Mammary epithelial cell (primary cell): ENCODE measurements at places on chromosomes 1 and 21. TPM values are rescaled to one million over a fixed set of nuclear protein-coding genes. Genes with fewer than 3 reads are reported as not detected.

DNA sequence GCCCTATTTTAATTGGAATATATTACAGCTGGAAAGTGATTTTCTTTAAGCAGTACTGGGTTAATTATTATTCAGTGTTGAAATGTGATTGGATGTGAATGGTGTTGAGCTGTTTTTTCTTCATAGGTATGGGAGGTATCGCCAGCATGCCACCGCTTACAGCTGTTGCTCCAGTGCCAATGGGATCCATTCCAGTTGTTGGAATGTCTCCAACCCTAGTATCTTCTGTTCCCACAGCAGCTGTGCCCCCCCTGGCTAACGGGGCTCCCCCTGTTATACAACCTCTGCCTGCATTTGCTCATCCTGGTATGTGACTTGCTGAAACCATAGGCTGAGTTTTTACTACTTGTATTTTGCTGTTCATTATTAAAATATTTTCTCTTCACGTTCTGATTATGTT, 107.7 kb downstream of the ITSN1 start:
- DNase-seq = no peak

DNA sequence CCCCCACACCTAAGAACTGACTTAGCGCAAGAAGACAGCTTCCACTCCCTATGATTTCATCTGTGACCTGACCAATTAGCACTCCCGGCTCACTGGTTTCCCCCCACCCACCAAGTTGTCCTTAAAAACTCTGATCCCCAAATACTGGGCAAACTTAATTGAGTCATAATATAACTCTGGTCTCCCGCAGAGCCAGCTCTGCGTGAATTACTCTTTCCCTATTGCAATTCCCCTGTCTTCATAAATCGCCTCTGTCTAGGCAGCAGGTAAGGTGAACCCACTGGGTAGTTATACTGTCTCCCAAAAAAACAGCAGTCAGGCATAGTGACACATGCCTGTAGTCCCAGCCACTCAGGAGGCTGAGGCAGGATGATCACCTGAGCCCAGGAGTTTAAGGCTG, 36.9 kb downstream of the ZBTB8OS start:
- no peak for DNase-seq

The SPRR2A gene
- polyA plus RNA-seq = 0.42 TPM

The SERINC2 gene
- 737 TPM for polyA plus RNA-seq

GRCh38 chr1:226586650-226587422, 38.3 kb downstream of the STUM start:
- DNase-seq = no peak

- DNase-seq = no peak
Observed at GRCh38 chr1:23558140-23558871, 995 bp downstream of the ID3 start.

GRCh38 chr1:147717706-147718097, 42.7 kb downstream of the GJA5 start:
- peak; percentile 25 for DNase-seq

The ATAD3C gene
- polyA plus RNA-seq = 2.6 TPM
